Stimulated activated CD4-positive, alpha-beta T cell treated with anti-CD3 and anti-CD28 coated beads, Interleukin-2, amount 100 ng/mL, for 48 hours (primary cell): ENCODE measurements at places on chromosomes 4 and X.
A peak's percentile ranks its signal among the peaks of the same experiment; 100 is the strongest.

GRCh38 chrX:46549914-46550313 lies 4.7 kb upstream of the ZNF674 start:
- DNase-seq: no peak

DNA sequence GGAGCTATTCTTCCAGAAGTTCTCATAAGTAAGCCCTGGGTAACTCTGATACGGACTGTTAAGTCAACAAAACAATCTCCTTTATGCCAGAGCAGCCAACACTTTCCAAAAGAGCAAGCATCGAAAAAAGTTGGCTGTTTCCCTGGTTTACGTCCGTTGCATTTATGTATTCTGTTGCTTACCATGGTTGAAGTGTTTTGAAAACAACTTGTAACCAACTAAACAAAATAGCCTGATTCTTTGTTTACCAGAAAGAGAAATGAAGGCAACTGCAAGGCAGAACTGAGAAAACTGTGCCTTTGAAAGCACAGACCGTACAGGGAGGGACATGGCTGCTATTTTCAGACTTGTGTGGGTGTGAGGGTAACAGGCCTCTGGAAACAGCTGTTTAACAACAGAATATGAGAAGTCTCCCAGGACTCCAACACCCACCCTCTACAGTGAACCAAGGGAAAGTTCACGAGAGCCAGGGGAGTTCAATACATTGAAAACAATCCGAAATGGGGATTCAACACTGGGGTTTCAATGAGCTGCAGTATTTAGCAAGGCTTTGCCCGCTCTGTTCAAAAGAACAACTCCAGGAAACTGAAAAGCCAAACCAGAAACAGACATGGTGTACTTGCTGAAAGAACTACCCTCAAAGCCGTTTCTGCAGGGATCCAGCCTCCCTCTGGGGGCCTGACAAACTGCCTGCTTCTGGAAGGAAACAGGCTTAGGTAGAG lies 95.8 kb upstream of the EGFL6 start:
- DNase-seq: no peak

DNA sequence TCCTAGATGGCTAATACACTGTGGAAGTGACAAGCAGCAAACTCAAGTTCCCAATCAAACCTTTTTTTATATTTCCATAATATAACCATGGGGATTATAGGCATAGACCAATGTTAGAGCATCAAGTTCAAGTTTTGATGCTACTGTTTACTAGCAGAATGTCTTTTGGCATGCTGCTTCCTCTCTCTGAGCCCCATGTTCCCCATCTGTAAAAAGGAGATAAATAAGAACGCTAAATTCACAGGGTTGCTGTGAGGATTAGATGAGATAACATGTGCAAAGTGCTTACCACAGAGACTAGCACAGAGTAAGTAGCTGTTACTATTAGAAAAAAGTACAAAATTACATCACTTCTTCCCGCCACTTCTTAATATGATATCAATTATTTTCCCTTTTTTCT lies 18.0 kb downstream of the MBNL3 start:
- DNase-seq: no peak

DNA sequence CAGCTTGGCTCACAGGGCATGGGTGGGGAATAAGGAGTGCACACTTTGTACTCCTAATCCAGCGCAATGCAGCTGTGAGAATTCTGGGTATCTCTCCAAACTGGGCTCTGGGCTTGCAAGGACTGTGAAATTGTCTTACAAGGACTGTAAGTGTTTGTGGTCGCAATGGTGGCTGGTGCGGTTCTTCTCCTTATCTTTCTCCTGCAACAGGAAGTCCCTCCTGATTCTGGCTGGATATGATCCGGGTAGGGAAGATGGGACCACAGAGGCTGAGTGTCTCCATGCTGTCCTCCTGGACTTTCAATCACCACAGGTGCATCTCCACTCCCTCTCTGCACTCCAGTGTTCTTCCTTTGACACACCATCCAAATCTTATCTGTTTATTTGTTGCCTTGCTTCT lies 55.7 kb upstream of the GYPE start:
- no peak for DNase-seq

GRCh38 chr4:104728380-104729122 lies 233.9 kb upstream of the CXXC4 start:
- no peak for DNase-seq

GRCh38 chr4:181897935-181898334 lies 345.3 kb upstream of the TENM3 start:
- no peak for DNase-seq

DNA sequence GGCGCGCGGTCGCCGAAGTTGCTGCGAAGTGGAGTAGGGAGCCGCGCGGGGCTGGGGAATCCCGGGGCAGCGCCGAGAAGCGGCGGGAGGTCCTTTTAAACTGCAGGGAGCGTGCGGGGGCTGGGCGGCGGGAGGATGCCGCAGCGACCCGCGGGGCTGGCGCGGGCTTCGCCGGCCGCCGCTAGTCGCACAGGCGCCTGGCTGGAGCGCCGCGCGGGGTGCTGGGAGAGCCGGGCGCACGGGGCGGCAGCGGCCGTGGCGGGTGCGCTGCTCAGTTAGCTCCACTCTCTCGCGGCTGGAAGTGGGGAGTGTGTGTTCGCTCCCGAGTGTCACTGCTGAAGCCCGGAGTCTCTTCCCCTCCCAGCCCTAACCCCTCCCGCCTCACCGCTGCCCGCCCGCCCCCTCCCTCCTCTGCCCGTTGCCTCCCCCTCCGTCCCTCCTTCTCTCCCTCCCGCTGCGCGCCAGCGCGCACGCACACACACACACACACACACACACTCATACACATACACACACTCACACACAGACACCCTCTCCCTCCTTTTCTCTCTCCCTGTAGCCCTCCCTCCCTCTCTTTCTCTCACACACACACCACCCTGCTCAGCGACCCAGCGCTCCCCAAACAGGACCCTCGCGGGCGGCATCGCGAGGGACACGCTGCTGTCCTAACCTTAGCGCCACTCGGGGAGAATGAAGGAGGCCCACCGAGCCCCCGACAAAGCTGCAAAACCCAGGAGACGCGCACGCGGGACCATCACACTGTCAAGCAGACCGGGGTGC lies at the start of gene NDNF:
TSS of gene NDNF (minus strand) at position 312 of the 780 bp plus-strand sequence. CDS start 26,698 bp downstream, outside the sequence.
- peak; percentile 33 for DNase-seq

- no peak for DNase-seq
Measured at GRCh38 chr4:1961038-1961437, 47.7 kb downstream of the NELFA start.

DNA sequence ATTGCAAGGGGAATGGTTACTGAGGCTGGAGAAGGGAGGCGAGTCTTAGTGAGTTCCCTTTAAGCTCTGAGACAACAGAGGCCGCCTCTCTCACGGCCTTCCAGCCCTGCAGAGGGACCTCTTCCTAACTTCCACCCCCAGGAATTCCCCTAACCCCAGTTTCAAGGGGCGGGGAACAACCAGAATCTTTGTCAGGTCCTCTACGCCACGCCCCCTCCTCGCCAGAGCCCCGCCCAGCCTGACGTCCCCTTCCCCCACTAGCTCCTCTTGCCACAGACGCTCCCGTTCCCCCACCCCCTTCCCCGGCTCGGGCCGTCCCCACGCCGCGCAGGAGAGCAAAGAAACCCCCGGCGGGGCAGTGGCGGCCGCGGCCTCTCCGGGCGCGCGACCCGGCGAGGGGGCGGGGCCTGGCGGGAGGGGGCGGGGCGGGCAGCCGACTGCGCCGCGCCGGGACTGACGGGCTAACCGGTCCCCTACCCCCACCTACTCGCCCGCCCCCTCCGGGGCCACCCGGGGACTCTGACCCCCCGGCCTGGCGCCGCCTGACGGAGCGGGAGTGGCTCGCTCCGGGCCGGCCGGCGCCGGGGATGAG lies 12.3 kb upstream of the TMEM156 start:
- peak; percentile 96 for DNase-seq

DNA sequence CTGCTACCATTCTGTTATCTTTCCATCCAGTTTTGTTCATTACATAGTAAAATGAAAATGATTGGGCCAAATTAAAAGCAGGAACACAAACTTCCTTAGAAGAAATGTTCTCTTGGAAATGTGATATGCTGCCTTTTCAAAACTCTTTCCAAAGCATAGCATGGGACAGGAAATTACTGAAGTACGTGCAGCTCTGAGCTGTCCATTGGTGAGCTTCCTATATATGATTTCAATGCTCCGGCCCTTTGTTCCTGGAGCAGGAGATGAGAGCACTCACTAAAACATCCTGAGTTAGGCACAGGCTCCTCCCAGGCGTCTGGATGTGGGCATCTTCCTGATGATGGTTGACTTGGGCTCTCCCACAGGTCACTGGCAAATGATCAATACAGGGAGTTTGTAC lies 33.0 kb upstream of the ANXA3 start:
- no peak for DNase-seq

DNA sequence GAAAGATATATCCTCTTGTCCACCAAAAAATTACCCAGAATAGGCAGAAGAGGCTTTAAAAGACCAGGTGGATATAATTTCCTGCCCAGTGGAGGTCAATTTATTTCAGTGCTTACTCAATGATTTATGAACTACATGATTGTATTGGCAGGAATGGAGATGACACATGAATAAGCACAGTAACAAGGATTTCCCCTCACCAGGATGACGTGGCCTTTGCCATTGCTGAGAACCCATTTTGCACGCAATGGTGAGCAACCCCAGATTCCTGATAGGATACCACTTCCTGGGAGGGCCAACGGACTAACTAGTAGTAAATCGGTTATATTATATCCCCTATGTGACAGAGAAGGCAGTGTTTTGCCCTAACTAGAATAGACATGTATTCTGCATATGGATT lies 11.6 kb upstream of the TTC29 start:
- DNase-seq: no peak

- DNase-seq: no peak
Measured at GRCh38 chr4:99404595-99405287, 30.4 kb downstream of the ADH7 start.

DNA sequence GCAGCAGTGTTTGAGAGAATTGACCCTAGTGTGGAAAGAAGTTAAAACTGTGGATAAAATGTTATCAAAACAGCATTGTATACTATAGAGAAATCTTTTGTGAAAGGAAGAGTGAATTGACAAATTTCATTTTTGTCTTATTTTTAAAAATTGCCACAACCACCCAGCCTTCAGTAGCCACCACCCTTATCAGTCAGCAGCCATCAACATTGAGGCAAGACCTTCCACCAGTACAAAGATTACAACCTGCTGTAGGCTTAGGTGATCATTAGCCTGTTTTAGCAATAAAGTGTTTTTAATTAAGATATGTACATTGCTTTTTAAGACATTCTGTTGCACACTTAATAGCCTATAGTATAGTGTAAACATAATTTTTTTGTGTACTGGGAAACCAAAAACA lies 91.1 kb downstream of the NFKB1 start:
- no peak for DNase-seq

- no peak for DNase-seq
Measured at GRCh38 chr4:100287534-100287933, 97.3 kb upstream of the DDIT4L start.

- DNase-seq: no peak
Measured at GRCh38 chr4:93373893-93374860, 454.4 kb upstream of the ATOH1 start.

DNA sequence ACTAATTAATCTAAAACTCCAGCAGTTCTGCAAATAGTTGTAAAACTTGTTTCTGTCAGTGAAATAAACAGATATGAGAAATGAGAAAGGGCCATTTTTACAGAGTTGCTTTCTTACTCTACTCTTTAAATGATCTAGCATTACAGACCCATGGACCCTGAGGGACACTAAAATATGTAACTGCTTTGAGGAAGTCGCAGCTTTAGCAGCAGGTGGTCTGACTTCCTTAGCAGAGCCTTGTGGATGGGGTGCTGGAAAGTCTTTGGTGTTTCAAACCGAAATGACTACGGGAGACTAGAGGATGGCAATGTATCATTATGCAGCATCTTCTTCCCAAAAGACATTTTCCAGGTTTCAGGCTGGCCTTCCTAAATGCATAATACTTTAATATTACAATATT lies 18.7 kb downstream of the SHISA3 start:
- DNase-seq: no peak

DNA sequence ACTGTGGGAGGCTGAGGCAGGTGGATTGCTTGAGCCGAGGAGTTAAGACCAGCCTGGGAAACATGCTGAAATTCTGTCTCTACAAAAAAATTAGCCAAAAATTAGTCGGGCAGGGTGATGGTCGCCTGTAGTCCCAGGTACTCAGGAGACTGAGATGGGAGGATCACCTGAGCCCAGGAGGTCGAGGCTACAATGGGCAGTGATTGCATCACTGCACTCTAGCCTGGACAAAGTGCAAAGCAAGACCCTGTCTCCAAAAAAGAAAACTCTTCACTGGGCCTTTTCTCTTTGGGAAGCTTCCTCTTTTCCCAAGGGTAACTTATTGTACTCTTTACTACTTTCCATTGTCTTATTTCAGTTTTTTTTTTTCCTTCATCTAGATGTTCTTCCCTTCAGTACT lies 88.9 kb downstream of the UBE2K start:
- DNase-seq: no peak

GRCh38 chr4:105277702-105278101 lies 131.0 kb downstream of the TET2 start:
- no peak for DNase-seq

DNA sequence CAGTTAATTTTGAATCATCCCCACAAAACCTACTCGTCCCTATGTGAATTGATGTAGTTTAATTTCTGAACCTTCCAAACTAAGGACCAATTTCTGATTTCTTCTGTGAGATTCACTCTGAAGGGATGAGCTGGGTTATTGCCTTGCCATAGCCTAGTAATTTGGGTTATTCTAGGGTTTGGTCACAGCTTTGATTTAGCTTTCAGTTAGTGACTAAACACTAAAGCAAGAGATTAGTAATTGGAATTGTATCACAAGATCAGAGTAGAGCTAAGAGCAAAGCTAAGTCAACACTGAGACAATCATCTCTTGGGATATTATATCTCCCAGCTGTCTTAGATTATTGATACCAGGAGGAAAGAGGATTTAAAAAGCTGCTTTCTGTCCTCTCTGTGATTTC lies 588.0 kb downstream of the CCSER1 start:
- DNase-seq: no peak

DNA sequence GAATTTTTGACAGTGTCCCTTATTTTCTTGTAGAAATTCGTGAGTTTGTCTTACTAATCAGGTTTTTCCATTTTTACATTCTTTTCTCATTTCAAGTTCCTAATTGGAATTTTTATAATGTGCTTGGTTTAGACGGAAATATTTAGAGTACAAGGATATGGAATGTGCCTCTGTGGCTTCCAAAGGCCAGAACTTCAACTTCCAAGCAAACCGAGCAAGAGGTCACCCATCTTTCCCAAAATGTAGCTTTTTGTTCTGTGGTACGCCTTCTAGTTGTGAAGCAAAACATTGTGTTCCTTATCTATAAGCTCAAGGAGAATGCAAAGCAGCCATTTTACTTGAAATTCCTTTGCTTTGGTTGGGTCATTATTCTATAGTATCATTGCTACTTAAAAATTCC lies 212.8 kb upstream of the PACRGL start:
- no peak for DNase-seq

DNA sequence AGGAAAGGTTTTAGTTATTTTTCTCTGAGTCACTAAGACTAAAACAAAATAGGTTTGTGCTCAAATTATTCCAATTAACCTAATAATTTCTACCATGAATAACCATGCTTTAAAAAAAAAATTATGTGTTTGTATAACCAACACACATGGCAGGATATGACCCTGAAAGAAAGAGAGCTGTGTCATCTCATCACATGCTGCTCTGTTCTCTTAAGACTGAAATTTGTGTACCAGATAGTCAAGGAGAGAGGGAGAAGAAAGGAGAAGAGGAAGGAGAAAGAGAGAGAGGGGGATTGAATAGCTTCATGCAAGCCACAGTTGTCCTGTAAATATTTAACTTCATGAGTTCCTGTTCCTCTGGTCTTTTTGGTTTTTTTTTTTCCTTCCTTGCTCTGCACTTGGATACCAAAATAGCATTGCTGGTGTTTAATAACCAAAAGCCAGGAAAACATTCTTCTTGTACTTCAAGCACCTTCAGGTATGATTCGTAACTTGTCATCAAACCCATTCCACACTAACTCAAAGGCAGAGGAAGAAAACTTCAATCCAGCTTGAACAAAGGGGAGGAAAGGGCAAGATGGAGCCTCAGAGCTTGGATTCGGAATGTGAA lies 6.4 kb upstream of the PROM1 start:
- DNase-seq: no peak
